IMR-90 (cell line): ENCODE measurements at places on chromosomes 11 and 22. TPM values are rescaled to one million over a fixed set of nuclear protein-coding genes. Genes with fewer than 3 reads are reported as not detected.
A peak's percentile ranks its signal among the peaks of the same experiment; 100 is the strongest.

DNA sequence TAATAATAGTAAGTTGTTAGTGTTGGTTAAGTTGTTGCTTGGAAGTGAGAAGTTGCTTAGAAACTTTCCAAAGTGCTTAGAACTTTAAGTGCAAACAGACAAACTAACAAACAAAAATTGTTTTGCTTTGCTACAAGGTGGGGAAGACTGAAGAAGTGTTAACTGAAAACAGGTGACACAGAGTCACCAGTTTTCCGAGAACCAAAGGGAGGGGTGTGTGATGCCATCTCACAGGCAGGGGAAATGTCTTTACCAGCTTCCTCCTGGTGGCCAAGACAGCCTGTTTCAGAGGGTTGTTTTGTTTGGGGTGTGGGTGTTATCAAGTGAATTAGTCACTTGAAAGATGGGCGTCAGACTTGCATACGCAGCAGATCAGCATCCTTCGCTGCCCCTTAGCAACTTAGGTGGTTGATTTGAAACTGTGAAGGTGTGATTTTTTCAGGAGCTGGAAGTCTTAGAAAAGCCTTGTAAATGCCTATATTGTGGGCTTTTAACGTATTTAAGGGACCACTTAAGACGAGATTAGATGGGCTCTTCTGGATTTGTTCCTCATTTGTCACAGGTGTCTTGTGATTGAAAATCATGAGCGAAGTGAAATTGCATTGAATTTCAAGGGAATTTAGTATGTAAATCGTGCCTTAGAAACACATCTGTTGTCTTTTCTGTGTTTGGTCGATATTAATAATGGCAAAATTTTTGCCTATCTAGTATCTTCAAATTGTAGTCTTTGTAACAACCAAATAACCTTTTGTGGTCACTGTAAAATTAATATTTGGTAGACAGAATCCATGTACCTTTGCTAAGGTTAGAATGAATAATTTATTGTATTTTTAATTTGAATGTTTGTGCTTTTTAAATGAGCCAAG, 2.7 kb downstream of the NEAT1 start:
- no peaks in the 10 kb centered on the region for H3K27me3 ChIP-seq
- H3K36me3 ChIP-seq: peaks cover 41% of the 10 kb centered on the region
- H3K4me1 ChIP-seq: peaks cover 2% of the 10 kb centered on the region
- H3K4me3 ChIP-seq: peak overlapping the region; percentile 92

DNA sequence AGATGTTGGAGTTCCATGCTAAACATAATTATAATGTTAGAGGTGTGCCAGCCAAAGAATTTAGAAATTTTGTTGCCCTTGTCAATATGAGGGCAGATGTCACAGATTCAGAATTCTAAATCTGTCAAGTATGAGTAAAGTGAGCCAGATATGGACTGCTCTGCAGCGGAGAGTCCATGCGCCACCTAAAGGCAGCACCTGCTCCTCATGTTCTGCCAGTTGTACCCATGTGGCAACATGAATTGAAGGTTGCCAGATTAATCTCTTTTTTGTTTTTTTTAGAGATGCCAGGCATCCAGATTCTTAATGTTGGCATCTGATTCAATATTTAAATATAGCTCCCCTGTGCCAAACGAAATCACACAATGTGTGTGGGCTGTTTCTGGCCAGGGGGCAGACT, 678.6 kb upstream of the ANO5 start:
- H3K4me3 ChIP-seq: no peak overlapping the region
- H3K36me3 ChIP-seq: no peaks in the 10 kb centered on the region
- no peak for DNase-seq
- no peaks in the 10 kb centered on the region for H3K4me1 ChIP-seq
- H3K27me3 ChIP-seq: no peaks in the 10 kb centered on the region
- H3K27ac ChIP-seq: no peak overlapping the region

MMP12 gene
- not detected in 2 replicates for polyA plus RNA-seq

PARVG gene
- polyA plus RNA-seq: not detected in 2 replicates

ADM2 gene
- polyA plus RNA-seq: 1.9 and 2.3 TPM in 2 replicates

GRCh38 chr11:61041755-61042518, 60.4 kb upstream of the CD5 start:
- peaks cover 16% of the 10 kb centered on the region for H3K27me3 ChIP-seq
- H3K36me3 ChIP-seq: no peaks in the 10 kb centered on the region
- no peak overlapping the region for H3K27ac ChIP-seq
- no peak overlapping the region for H3K4me3 ChIP-seq
- no peaks in the 10 kb centered on the region for H3K4me1 ChIP-seq
- DNase-seq: no peak

OR52D1 gene
- polyA plus RNA-seq: not detected in 2 replicates
